ENCODE measurements at places on chromosomes 2 and 18.

GRCh38 chr2:223165423-223166214 is 113.6 kb downstream of the KCNE4 start:
- H3K36me3 ChIP-seq = no peaks in the 10 kb centered on the region
- no peaks in the 10 kb centered on the region for H3K27me3 ChIP-seq
- DNase-seq = no peak
- H3K4me3 ChIP-seq = no peak overlapping the region

- H3K36me3 ChIP-seq = no peaks in the 10 kb centered on the region
- no peak for DNase-seq
- H3K27ac ChIP-seq = no peak overlapping the region
- H3K27me3 ChIP-seq = peaks cover 15% of the 10 kb centered on the region
Measured at GRCh38 chr2:176643646-176644045, 374.4 kb downstream of the MTX2 start.

GRCh38 chr18:75179819-75180600 is 28.9 kb downstream of the PTGR3 start:
- H3K27me3 ChIP-seq = peaks cover 2% of the 10 kb centered on the region
- no peak overlapping the region for H3K27ac ChIP-seq
- no peak overlapping the region for H3K4me3 ChIP-seq

DNA sequence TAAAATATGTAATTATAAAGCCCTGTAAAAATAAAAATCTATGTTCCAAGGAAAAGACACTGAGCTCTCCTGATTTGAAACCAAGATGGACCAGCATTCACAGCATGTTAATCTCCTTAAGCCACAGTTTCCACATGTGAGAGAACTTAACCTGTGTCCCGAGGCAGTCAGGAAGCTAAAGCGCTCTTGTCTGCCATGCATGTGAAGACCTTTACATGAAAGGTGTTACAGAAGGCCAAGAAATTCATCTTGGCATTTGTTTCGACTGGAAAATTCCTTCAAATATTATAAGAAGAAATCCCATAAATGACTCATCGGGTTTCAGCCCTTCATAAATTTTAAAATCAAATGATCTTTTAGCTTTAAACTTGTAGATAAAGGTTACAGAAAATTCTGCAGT is 328.6 kb downstream of the CDH2 start:
- H3K4me3 ChIP-seq = no peak overlapping the region
- H3K27me3 ChIP-seq = no peaks in the 10 kb centered on the region
- H3K4me1 ChIP-seq = no peaks in the 10 kb centered on the region
- H3K36me3 ChIP-seq = no peaks in the 10 kb centered on the region

DNA sequence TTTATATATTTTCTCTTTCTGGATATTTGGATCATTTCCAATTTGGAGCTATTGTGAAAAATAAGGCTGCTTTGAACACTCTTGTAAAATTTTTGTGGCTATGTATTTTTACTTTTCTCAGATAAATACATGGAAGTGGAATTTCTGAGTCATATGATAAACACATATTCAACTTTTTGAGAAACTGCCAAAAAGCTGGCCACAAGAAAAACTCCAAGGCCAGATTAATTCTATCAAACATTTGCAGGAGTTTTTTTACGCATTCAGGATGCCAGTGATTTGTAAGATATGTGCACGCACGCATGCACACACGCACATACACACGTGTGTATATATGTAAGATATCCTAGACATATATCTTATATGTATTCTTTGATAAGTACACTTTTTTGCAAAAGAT is 477.5 kb upstream of the SPHKAP start:
- H3K4me1 ChIP-seq = no peaks in the 10 kb centered on the region
- no peaks in the 10 kb centered on the region for H3K27me3 ChIP-seq
- DNase-seq = peak; percentile 85

- H3K36me3 ChIP-seq = no peaks in the 10 kb centered on the region
- no peaks in the 10 kb centered on the region for H3K4me1 ChIP-seq
- H3K27ac ChIP-seq = no peak overlapping the region
Measured at GRCh38 chr2:104545055-104545454, 308.9 kb upstream of the POU3F3 start.

- no peak overlapping the region for H3K4me3 ChIP-seq
- DNase-seq = no peak
- H3K4me1 ChIP-seq = peaks cover 4% of the 10 kb centered on the region
- no peaks in the 10 kb centered on the region for H3K36me3 ChIP-seq
- peak overlapping the region; percentile 35 for H3K27ac ChIP-seq
Measured at GRCh38 chr2:182360663-182361260, 66.1 kb downstream of the PDE1A start.

GRCh38 chr2:26904839-26905238 is 56.9 kb downstream of the DPYSL5 start:
- no peaks in the 10 kb centered on the region for H3K4me1 ChIP-seq
- DNase-seq = no peak
- H3K27ac ChIP-seq = no peak overlapping the region
- no peak overlapping the region for H3K4me3 ChIP-seq

DNA sequence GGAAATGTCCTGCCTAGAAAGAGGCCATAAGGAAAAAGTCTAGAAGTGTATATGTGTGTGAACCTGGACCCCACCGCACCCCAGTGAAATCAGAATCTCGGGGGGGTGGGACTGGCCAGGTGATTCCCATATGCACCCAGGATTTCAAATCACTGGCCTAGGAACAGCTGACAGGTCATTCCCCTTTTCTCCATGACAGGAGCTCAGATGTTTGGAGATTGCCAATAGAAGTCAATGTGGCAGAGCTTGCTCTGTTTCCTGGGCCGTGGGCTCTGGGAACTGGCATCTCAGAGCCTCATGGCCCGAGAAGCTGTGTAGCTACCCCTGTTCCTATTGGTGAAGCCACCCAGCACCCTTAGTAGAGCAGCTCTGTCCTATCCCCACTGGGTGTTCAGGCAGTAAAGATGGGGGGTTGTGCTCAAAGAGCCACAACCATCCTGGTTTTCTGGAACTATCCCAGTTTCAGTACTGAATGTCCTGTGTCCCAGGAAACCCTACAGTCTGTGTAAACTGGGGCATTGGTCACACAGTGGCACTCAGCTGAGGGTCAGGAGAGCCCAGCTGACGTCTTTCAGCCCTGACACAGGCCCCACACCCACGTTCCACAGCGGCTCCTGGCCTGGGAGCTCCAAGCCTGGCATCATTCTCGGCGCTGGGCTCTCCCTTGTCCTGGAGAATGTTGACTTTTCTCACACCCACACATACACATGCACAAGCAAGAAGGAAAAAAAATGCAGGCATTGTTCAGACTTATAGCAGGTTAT is 18.9 kb downstream of the GNLY start:
- H3K27me3 ChIP-seq = peaks cover 6% of the 10 kb centered on the region
- DNase-seq = peak; percentile 81
- no peak overlapping the region for H3K4me3 ChIP-seq
- H3K36me3 ChIP-seq = no peaks in the 10 kb centered on the region
- no peak overlapping the region for H3K27ac ChIP-seq
- H3K4me1 ChIP-seq = peaks cover 4% of the 10 kb centered on the region

- no peaks in the 10 kb centered on the region for H3K27me3 ChIP-seq
- H3K36me3 ChIP-seq = no peaks in the 10 kb centered on the region
- peak; percentile 86 for DNase-seq
- H3K4me1 ChIP-seq = peaks cover 24% of the 10 kb centered on the region
Measured at GRCh38 chr18:59909289-59910036, 9.7 kb downstream of the PMAIP1 start.

DNA sequence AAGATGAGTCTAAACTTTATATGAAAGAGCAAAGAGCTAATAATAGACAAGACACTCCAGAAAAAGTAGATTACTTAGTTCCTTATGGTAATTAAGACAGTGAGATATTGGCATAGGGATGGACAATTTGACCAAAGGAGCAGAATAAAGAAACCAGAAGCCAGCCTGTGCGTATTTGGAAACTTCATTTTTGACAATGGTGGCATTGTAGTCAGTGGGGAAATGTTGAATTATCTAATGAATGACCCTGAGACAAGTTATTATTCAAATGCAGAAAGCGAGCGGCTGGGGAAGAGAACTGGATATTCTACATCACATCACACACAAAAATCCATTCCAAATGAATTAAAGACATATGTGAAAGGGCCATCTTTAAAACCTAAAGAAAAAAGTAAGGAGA is 144.3 kb downstream of the DTNB start:
- no peaks in the 10 kb centered on the region for H3K36me3 ChIP-seq
- no peaks in the 10 kb centered on the region for H3K27me3 ChIP-seq
- no peaks in the 10 kb centered on the region for H3K4me1 ChIP-seq
- no peak for DNase-seq

DNA sequence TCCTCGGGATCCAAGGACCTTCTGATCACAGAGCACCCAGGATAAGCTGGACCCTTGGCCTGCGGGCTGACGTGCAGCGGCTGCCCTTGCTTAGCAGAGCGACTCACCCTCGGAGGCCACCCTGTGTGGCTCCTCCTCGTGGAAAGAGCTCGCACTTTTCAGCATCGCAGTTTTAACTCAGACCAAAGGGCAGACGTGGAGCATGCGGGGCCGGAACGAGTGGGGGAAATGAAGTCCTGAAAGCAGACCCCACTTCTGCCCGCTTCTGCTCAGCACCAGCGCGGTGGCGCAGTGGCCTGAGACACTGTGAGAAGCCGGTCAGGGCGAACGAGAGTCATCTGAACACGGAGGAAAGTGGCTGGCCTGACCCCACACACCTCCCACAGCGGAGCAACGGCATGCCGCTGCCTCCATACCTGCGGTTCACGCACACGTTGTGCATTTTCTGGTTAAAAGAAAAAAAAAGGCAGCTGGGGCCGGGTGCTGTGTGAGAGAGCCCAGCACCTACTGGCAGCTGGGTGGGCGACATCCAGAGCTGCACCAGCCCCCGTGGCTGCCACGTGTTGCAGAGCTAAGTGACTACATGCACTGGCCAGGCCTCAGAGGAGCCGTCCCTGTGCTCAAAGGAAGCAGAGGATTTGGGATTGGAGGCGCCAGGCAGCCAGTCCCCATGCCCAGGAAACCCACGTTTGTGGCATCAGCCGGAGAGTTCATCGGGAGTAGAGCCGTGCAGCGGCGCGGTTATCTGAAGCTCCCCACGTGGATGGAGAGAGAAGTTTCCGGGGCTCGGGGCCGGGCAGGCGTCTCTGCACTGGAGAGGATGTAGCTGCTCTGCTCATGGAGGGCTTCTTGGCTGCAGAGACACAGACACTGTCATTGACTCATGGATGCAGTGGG is 89.7 kb downstream of the USP40 start:
- no peak for DNase-seq
- H3K27me3 ChIP-seq = no peaks in the 10 kb centered on the region
- peaks cover 5% of the 10 kb centered on the region for H3K4me1 ChIP-seq
